Right ventricle myocardium inferior (tissue), 1 donor: ENCODE measurements at places on chromosomes 3 and 15.

- DNase-seq = no peak
These were observed 20.0 kb downstream of the BOC start for GRCh38 chr3:113231391-113231790.

DNA sequence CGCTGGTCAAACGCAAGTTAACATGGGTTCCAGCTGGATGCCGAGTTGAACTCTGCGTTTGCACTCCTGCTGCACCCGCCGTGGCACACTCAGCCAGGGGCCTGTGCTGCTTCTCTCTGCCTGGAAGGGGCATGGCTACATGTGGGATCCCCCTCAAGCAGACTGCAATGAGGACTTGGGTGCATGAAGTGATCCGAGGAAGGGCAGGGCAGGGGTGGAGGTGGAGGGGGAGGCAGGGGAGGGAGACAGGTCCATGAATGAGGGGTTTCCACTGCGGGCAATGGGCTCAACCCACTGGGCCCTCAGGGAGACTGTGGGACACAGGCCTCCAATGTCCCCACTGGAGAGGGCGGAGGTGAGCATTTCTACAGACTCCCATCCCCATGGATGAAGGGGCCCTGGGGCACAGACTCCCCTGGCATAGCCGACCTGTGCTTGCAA lies 141.6 kb upstream of the MEF2A start:
- DNase-seq = peak; percentile 31

DNA sequence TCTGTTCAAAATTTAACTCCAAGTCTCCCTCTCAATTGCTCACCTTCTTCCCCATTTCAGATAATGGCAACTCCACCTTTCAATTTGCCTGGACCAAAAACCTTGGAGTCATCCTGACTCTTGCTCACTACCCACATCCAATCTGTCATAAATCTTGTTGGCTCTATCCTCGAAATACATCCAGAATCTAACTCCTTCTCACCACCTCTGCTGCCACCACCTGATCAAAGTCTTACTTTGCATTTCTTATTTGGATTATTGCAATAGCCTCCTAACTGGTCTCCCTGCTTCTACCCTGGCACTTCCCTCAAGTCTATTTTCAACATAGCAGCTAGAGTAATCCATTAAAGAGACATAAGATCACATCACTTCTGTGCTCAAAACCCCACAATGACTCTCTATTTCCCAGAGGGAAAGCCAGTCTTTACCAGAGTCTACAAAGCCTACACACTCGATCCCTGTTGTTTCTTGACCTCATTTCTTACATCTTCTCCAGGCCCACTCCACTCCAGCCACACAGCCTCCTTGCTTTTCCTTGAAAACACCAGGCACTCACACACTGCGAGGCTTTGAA lies 86.6 kb downstream of the GPR156 start:
- DNase-seq = no peak

DNA sequence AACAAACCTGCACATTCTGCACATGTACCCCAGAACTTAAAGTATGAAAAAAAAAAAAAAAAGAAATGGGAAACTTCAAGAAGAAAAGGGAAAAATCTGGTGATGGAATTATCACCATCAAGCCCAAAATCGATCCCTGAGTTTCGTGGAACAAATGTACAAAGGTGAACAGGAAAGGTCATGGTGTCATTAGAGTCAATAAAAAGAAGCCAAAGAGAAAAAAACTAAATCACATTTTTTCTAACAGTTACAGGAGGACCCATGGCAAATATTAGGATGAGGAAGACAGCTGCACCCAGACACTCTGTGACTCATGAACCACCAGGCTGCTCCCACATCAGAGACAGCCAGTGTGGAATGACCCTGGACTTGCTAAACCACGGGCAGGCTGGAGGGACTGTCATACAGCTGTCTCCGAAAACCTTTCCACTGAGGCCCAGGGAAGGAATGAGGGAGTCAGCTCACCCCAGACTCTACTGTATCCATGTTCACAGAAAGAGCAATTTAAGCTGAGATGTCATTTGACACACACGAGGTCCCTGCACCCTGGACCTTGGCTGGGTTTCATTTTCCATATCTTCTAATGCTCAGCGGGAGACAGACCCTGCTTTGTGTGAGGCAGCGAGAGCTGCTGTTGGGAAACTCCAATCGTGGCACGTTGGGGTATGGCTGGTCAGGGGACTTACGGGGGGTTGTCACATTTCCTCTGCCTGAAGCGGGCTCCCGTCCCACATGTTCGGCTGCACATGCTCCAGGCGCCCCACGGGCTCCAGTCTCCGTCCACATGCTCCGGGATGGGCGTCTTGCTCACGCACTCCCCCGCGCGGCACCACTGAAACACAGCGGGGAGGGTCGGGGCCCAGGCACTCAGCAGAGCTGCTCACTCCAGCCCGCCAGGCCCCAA lies 210.2 kb downstream of the ADAMTS17 start:
- peak; percentile 79 for DNase-seq

DNA sequence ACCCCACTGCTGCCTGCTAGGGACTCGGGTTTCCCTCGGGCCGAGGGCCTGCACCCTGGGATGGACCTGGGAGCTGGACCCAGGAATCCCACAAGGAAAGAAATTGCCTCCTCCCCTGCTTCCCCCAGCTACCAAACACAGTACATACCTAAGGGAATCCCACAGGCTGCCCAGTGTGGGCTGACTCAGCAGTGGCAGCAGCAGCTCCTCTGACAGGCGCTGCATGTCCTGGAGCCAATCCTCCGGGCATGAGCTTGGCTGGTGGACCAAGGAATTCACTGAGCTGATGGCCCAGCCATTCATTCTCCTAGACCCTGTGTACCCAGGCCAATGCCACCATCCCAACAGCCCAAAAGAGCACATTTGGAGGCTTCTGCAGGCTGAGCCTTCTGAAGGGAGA lies 9.5 kb upstream of the LTK start:
- DNase-seq = no peak

DNA sequence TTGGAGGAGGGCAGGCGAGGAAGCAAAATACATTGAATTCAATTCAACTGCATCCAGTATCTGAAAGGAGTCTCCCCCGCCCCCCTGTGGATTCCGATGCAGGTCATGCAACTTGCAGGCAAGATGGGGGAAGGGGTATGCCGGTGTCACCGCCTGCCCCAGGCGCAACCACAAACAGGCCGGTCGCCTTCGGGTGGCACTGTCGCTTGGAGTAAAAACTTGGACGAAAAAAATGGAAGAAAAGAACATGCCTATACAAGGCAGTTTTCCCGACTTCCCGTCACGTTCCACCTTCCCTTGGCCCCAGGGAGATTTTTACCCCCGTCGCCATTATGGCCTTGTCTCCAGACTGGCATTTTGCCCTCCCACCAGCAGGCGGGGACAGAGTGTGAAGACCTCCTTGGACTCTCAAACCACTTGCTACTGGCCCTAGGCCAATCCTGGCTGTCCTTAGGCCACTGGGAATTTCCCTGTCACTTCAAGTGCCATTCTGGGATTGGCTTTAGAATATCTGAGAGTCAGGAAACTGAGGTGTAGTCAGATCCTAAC lies 1.6 kb upstream of the NTRK3 start:
- DNase-seq = no peak

GRCh38 chr3:122800031-122800430 lies 5.2 kb downstream of the SLC49A4 start:
- no peak for DNase-seq

DNA sequence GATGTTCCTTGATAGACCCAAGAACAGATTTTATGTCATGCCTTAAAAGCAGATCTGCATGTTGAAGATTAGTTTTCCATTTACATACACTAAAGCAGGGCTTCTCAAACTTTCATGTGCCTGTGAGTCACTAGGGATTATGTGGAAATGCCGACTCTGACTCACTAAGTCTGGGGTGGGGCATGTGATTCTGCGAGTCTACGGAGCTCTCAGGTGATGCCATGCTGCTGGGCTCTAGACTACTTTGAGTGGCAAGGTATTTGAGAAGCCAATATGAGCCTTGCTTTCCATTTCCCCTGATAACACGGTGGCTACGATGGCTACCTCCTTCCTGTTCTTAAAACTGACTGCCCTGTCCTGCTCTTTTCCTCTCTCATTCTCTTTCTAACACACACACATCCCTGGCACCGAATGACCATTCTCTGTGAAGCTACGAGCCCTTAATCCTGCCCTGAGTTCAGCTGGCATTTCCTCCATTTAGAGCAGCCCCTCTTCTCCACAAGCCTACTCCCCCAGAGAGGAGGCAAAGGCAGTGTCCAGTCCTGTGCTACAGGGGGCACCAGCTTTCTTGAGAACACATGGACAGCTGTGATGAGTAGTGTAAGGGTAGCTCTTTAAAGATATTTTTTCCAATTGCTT lies 39.7 kb upstream of the PYGO1 start:
- no peak for DNase-seq

DNA sequence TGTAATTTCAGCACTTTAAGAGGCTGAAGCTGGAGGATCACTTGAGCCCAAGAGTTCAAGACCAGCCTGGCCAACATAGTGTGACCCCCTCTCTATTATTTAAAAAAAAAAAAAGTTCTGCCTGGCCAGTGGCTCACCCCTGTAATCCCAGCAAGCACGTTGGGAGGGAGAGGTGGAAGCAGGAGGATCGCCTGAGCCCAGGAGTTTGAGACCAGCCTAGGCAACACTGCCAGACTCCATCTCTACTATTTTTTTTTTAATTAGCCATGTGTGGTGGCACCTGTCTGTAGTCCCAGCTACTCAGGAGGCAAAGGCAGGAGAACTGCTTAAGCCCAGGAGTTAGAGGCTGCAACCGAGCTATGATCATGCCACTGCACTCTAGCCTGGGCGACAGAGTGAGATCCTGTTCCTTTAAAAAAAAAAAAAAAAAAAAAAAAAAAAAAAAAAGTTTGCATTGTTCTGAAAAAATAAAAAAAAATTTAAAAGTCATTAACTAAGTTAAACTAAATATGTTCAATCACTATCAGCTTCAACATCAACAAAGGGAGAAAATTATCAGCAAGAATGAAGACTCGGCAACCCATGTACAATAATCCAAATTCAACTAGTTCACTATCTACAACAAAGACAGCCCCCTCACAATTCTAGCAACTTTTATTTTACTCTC lies 1.9 kb downstream of the RAF1 start:
- no peak for DNase-seq

GRCh38 chr3:127438371-127438770 lies 150.5 kb upstream of the PRR20G start:
- no peak for DNase-seq

- DNase-seq = no peak
These were observed 153.7 kb upstream of the GAP43 start for GRCh38 chr3:115469649-115470048.

DNA sequence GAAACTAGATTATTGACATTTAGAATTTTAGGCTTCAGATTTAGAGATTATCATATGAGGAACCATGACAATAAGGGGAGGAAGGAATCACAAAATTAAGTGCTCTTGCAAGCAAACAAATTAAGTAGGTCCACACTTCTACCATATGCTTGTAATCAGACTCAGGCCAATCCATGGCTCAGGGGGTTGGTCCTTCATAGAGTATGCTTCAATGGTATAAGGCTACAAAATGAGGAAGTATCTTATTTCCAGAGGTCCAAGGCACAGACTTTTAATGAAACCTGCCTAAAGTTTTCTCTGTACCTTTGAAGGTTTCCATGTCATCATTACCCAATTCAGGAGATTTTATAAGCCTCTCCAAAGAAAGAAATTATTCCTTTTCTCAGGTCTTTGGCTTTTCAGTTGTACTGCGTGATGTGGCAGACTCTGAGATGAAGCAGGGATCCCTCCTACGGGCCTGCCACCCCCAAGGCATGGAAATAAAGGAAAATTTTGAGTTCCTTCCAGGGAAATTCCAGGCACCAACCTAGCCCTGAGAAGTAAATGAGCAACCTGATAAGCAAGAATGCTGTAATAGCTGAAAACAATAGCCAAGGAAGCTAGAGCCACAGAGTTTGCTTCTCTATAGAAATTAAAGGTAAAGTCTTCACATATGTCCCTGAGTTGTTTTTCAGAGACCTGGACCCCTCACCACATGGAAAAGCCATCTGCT lies 36.3 kb downstream of the SERPINI2 start:
- DNase-seq = no peak

- DNase-seq = no peak
These were observed 42.6 kb downstream of the WHAMM start for GRCh38 chr15:82851981-82852511.

DNA sequence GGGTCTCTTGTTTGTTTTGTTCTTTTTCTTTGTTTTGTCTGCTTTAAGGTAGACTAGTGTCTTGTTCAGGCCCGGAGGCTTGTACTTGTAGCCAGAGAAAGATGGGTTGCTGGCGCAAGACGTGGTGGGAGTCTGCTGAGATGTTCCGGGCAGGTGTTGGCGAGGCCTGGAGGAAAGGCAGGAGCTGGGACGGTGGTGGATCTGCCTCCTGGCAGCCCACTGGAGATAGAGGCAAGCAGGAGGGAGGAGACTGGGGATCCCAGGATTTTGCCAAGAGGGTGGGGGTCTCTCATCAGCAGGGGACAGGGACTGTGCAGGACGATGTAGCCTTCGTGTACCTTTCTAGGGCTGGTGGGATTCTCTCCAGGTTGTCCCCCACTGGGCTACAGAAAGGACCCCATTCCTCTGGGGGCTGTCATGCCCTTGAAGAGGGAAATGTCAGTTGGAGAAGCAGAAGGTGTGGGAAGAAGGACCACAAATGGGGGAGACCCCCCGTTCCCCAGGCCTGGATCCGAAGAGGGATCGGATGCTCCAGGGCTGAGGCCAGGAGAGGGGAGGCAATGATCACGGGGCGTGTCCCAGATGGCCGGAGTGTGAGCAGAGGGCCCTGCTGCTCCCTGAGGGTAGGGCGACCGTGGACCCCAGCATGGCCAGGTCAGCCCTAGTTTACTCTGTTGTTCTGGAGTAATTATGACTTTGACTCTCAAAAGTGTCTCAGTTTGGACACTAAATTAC lies 7.0 kb downstream of the CHAC1 start:
- DNase-seq = no peak

DNA sequence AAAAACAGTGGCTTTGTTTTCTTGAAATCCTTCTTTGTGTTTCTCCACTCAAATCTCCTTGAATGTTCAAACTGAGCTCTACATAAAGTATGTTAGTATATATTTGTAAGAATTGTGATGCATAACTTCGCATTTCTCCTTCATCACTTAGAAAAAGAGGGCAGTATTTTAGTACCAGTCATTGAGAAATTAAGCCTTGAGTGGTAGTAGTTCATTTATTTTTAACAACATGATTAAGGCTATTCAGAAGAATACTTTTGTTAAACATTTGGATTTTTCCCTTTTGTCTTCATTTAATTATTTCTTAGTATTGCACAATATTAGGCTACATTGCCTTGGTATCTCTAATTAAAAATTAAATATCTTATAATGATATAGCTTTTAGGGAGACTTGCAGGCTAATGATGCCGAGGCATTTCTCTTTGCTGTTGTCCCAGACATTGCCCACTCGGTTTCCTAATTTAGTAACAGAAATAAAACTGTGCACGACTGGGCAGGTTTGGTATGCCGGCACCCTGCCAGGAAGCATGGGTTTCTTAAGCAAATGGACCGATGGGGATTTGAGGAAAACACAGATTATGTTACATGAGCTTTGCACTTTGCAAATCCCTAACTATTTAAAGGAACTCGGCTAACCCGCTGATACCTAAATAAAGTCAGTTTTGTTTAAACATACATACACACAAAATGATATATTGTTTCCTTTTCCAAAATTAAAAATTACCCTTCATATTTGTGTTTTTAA lies 54.7 kb downstream of the LRRC28 start:
- DNase-seq = no peak

GRCh38 chr15:86439614-86440013 lies 359.9 kb downstream of the AGBL1 start:
- no peak for DNase-seq
